ENCODE measurements at places on chromosomes 6 and 20.

DNA sequence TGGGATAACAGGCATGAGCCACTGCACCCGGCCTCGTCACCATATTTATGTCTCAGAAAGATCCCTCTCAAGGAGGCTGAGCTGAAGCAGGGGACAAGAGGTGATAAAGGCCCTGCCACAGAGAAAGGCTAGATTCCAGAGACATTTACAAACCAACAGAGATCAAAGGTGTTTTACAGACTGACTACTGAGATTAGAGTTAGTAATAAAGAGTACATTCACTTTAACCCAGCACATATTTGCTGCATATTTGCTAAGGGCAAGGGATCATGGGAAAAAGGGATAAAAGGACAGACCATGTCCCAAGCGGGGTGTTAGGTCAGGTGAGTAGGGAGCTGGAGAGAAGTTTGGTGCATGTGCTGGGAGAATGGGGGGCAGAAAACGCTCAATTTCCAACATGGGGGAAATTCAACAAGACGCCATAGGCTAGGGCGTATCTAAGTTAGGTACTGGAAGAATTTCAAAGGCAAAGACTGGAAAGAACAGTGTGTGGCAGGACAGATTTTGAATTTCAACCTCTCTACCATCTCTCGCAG lies 43.8 kb upstream of the SEC63 start:
- no peak for DNase-seq

- no peak for DNase-seq
These were observed 47.7 kb upstream of the FNDC1 start for GRCh38 chr6:159121486-159121885.

GRCh38 chr6:63333440-63333839 lies 13.7 kb upstream of the LGSN start:
- DNase-seq: no peak

- no peak for DNase-seq
These were observed 154.6 kb downstream of the RFPL4B start for GRCh38 chr6:112501705-112502104.

DNA sequence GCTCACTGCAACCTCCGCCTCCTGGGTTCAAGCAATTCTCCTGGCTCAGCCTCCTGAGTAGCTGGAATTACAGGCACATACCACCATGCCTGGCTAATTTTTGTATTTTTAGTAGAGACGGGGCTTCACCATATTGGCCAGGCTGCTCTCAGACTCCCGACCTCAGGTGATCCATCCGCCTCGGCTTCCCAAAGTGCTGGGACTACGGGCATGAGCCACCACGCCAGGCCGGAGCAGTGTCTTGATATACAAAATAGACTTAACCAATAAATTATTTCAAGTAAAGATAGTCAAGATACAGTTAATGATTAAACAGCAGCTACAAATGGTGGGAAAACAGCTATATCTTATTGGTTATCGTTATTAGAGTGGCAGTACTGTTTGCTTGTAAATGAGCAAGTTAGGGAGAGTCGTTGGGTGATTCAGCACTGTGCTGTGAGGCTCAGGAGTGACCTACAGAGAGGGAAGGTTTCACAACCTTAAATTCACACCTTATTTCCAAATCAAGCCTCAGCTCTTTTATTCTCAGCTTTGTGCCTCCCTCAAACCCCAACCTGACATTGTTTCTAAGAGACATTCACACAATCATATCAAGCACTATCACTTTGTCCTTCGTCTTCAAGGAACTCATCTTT lies 1128.4 kb upstream of the MAP3K7 start:
- no peak for DNase-seq

DNA sequence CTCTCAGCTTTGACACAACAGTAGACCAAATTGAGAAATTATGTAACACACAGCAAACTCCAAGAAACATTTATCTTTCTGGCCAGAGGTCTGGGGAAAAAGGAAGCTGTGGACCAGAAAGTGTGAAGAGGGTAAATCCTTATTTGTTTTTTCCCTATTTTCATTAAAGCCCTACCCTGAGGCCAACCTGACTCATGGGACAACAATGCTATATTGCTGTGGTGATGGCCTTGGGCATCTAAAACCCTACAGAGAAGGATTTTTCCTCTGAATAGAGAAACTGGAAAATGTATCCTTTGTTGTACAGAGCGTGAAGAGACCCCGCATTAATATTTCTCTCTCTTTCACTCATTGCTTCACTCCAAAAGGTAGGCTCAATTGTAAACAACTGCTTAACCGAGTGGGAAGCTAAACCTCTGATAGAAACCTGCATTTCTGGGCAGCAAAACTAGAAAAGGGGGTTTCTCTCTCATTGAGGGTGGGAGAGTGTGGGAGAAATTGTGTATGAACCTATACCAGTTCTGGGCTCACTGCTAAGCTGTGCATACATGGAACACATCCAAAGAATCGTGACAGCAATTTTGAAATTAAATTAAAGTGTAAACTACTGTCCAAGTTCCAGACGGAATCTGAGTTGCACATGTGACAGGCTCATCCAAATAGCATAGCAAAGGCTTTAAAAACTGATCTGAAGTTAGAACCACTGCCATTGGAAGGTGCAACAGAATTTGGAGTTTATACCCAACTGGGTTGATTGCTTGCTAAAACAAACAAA lies 175.5 kb downstream of the CLVS2 start:
- DNase-seq: no peak

- peak; percentile 35 for DNase-seq
These were observed 104.6 kb upstream of the EXOC2 start for GRCh38 chr6:797479-798077.

DNA sequence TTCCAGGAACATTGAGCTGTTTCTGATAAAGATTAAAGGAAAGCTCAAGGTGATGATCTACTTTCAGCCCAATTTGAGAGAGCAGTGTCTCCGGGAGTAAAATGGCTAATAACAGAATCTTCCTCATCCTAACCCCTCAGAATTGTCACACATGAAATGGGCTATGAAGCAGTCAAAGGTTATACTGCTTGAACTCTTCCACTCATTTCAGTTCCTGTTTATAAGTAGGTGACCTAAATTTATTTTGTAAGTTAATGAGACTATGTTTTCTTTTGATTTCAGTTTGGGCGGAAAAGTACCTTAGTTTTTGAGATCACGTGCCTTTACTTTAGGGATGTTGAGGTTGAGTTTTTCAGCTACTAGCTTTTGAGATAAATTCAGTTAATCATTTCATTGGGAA lies 47.2 kb downstream of the QKI start:
- DNase-seq: no peak

- no peak for DNase-seq
These were observed 89.7 kb upstream of the GCM1 start for GRCh38 chr6:53238311-53238710.

DNA sequence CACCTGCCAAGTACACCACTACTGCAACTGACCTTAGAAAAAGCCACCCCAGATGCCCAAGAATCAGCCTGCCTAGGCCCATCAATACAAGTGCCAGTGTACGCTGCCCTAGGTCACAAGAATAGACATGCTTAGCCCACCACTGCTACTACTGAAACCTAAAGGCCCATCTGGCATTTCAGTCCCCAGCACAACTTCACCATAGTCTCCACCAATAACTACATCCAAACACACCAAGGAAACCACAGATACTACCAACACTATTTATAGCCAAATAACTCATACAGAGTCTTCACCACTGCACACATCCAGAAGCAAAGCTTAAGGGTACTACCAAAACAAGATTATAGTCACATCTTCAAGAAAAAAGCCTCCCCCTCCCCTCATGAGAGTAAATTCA lies 28.2 kb downstream of the TREML4 start:
- DNase-seq: no peak

GRCh38 chr20:1934721-1935573 lies 39.7 kb downstream of the SIRPA start:
- no peak for DNase-seq

- DNase-seq: no peak
These were observed 7.4 kb downstream of the PCK1 start for GRCh38 chr20:57568088-57568896.

DNA sequence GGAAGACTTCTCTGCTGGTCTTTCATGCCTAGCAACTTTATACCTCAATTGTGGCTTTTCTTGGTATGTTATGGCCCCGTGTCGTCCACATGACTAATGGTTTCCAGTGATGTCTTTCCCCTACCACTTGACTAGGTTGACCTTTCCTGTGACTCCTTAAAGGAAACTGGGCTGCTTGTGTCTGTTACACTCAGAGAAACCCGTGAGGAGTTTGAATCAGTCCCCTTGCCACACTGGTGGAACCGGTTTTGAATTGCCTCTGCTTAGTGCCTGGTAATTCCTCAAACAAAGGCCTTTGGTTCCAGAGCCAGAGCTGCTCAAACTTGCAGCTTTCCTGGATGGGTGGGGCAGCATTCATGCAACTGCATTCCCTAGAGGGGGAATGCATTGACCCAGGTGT lies 21.9 kb downstream of the ECT2L start:
- DNase-seq: no peak

DNA sequence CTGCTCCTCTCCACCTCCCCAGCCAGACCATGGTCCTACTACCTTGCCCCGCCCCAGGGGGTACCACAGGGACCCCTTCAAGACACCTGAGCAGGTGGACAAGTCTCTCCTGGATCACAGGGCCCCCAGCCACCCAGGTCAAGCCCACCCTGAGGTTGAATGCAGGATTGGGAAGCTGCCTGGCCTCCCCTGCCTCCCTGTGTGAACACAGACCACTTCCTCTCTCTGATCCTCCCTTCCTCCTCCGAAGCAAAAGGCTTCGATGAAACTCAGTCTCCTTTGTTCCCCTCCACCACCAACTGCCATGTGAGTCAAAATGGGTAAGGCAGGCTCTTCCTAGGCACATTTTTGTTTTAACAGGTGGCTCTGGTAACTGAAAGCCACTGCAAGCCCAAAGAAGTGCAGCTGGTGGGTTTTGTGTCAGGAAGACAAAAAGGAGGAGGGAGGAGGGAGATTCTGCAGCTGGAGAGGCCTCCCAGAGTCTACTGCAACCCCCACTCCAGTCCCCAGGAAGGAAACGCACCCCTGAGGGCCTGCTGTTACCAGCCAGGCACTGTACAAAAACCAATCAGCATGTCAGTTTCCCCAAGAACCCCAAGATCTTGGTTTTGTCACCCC lies 5.4 kb downstream of the ADA start:
- DNase-seq: peak; percentile 37

GRCh38 chr6:118710616-118711015 lies 59.2 kb upstream of the CEP85L start:
- DNase-seq: no peak

DNA sequence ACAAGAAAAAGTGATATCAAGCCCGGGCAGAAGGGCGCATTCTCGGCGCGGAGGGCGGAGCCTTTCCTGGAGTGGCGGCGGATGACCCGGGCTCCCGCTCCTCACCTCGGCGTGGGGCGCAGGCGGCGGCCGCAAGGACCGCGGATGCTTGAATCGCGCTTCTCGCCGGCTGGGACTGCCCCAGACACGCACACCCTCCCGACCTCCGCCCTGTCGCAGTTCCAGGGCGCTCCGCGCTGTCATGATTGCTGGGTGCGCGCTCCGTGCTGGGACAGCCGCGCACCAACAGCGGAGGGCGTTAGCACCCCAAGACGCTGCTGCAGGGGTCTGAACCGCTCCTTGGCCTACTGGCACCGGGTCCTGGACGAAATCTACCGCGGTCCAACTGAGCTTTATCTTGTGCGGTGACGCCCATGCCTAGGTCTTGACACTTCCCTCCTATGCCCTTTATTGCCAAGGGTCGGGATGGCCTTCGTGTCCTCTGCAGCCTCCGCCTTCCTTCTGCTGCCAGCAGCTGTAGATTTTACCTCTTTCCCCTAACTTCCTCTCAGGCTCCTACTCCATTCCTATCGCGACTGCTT lies 43.3 kb downstream of the IRAK1BP1 start:
- no peak for DNase-seq

DNA sequence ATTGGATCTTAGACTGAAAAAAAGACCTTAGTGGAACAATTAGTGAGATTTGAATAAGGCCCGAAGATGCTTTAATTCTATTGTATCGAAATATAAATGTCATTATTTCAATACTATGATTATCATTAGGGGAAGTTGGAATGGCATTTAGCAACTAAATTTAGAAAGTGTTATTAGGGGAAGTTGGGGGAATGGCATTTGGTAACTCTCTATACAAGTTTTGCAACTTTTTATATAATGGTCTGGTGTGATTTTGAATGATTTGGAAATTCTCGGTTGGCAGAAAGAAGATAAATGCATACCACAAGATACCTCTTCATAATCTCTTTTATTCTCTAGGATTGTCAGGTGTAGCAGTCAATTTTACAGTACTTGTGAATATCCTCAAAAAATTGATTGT lies 49.2 kb downstream of the RNF144B start:
- DNase-seq: no peak

GRCh38 chr6:114997813-114998292 lies 655.0 kb upstream of the HS3ST5 start:
- DNase-seq: no peak

DNA sequence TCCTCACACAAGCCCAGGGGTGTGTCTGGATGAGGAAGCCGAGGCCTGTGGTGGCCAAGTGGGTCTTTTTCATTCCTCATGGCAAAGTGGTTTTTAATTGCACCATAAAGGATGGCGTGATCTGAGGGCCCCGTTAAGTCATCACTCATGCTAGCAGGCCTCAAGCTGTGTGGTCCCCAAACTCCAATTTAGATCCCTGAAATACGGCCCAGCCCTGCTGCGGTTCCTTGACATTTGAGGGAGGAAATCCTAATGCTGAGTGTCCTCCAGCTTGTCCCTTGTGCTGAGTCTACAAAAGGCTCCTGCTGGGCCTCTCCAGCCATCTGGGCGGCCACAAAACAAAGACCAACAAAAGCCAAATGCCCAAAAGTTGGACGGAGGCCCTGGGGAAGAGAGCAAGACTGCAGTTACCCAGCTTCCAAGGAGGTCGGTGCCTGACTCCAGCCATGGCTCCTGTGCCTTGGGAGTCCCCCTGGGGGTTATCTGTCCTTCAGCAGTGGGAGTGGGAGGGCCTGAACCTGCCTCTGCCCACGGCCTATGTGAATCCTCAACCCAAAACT lies 162.3 kb upstream of the PDE10A start:
- no peak for DNase-seq

- DNase-seq: no peak
These were observed 24.2 kb downstream of the CGA start for GRCh38 chr6:87070741-87071140.

GRCh38 chr6:6834356-6835222 lies 246.1 kb downstream of the LY86 start:
- DNase-seq: no peak

Measured in CD4-positive, alpha-beta T cell treated with Interleukin-2 at 100 ng/mL for 4 hours (primary cell).